ENCODE measurements at places on chromosomes 3 and 15.

GRCh38 chr3:140342668-140343067 is 335.2 kb upstream of the TRIM42 start:
- no peak for DNase-seq

- no peak for DNase-seq
Observed at GRCh38 chr15:51879555-51879954, 50.1 kb downstream of the TMOD3 start.

GRCh38 chr3:112350018-112350810 is 17.3 kb downstream of the CD200 start:
- no peak for DNase-seq

DNA sequence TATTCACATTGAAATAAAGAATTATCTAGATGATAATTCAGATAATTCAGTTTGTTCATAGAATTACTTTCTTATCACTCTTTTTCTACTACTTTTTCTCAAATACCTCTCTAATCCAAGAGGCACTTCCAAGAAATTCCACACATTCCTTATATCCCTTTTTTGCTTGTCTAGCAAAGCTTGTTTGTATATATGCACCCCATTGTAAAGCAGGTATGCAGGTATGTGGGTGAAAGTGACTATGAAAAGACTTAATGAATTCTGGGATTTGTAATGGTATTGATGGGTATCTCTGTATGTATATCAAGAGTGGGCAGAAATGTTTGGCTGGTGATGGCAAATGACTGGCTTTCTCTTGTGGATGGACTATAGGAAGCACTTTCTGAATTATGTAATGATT is 94.1 kb upstream of the FGF7 start:
- no peak for DNase-seq

- no peak for DNase-seq
Observed at GRCh38 chr3:40086890-40087883, 222.3 kb upstream of the EIF1B start.

- DNase-seq, result no peak
Observed at GRCh38 chr15:50810128-50810527, 44.6 kb upstream of the SPPL2A start.

DNA sequence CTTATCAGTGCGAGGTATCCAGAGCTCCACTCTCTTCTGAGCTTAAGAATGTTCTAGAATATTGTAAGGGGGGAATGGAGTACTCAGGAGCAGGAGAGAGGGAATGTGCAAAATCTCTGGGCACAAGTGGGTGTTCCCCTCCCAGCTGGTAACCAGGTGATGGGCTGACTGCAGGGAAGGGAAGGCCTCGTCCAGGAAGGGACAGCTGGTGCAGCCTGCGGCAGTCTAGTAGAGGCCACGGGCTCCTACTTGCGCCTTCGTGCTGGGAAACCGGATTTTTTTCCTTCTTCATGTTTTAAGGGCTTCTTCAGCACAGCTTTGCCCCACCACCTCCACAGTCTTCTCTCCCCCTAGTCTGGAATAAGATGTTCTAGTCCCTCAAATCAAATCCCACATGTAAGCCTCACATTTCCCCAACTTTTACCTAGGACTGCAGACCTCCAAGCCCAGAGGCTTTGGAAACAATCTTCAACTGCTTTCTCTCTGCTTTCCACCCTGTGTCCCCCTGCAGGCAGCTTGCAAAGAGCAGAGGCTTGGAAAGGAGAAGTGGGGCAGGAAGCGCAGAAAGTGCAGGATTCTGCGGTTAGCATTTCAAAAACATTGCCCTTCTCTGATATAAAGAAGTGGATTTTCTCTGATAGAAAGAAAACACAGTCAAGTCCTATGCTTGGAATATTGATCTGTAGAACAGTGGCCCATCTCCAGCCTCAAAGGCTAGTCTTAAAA is 11.9 kb upstream of the CGNL1 start:
- DNase-seq, result no peak

DNA sequence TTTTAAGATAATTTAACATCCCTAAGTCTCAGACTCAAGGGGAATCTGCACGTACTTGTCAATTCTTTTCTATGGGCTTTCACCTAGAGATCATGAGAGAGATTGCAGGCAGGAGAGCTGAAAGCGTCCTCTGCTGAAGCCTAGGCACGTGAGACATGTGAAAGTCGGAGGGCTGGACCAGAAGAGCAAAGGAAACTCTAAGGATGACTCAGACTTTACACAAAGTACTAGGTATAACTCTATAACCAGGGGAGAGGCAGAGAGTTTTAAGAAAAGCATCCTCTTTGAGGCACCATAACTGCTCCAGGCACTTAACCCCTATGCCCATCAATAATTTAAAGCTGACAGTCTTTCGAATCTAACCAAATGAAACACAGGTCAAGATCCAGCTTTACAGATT is 436.6 kb downstream of the VGLL3 start:
- no peak for DNase-seq

- no peak for DNase-seq
Observed at GRCh38 chr15:22916606-22917350, 63.4 kb downstream of the CYFIP1 start.

GRCh38 chr15:91408476-91409076 is 308.5 kb downstream of the SV2B start:
- no peak for DNase-seq

DNA sequence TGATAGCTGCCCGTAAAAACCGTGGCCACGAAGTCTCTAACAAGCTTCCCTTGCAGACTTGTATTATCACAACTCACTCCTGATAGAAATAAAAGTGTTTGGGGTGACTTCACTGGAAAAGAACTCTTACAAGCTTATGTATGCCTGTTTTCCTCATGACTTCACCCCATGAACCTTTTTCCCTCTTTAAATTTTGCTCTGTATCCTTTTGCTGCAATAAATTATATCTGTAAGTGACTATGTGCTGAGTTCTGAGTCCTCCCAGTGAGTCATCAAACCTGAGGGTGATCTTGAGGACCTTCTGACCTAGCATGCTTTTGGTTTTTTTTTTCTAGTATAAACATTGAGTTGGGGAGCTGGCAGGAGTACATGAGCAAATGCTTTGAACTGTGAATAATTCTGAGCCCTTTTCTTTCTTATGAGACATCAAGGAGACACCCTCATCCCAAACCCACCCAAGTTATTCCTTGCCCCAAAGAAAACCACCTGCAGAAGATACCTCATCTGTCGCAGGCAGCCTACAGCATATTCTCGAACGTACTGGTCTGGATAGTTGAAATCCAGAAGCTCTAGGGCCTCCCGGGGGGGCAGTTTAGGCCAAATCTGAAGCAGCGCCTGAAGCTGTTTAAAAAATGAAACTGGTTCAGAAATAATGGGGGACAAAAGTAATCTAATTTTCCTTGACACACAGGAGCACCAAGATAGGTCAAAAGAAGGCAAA is 85.9 kb downstream of the FAIM start:
- DNase-seq, result no peak

- no peak for DNase-seq
Observed at GRCh38 chr3:168218600-168218999, 122.9 kb upstream of the GOLIM4 start.

GRCh38 chr3:66239513-66240123 is 18.8 kb downstream of the SLC25A26 start:
- DNase-seq, result no peak

- DNase-seq, result no peak
Observed at GRCh38 chr3:15527031-15527459, 5.5 kb upstream of the COLQ start.

DNA sequence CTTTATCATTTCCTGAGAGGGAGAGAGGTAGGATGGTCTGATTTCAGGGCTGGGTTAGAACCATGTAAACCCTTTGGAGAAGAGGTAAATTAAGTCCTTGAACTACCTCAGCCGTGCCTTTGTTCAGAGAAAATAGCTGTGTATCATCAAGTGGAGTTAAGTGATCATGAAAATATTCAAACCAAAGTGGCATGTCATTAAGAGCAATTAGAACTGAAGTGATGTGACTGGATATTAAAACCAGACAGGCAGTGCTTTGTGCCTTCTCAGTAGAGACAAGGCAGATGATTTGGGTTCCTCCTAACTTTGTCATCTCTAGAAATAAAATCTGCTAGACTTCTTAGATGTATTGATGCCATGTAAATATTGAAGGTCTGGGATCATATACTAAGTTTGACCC is 171.5 kb downstream of the IL5RA start:
- DNase-seq, result no peak

DNA sequence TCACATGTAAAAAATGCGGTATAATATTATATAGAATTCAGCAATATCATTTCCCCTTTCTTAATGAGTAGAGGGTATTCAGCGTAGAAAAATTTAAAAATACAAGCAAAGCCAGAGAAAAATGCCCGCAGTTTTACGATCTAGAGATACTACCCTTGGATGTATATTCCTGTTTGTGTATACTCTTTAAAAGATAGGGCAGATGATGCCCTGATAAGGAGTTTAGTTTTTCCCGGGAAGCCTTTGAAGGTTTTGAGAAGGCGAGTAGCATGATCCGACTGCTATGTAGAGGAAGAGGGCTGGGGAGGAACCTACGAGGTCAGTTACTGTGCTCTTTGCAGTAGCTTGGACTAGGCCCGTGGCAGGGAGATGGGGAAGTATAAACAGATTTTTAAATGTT is 1.2 kb downstream of the YEATS2 start:
- DNase-seq, result no peak

DNA sequence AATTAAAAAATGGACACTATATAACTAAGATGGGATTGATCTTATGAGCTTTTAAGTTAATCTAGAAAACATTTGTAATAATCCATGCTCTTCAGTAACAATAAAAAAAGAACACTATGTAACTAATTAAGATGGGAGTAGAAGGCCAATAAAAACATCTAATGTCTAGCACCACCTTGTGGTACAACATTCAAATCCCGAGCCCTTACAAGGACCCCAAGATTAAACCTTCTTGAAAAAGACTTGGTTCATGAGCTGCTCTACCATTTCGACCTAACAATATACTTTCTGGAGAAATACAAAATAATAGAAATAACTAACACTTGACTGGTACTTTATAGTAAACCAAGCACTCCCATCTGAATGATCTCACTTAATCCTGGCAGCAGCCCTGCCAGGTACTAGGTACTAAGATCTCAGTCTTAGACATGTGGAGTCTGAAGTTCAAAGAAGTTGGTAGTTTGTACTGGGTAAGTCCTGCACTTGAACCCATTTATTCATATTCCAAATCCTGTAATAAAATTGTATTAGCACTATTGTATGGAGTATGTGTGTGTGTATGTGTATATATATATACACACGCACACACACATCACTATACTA is 21.8 kb downstream of the METTL6 start:
- no peak for DNase-seq

GRCh38 chr3:66317750-66318376 is 97.1 kb downstream of the SLC25A26 start:
- DNase-seq, result no peak

- no peak for DNase-seq
Observed at GRCh38 chr3:142228964-142229363, 3.6 kb upstream of the GK5 start.

DNA sequence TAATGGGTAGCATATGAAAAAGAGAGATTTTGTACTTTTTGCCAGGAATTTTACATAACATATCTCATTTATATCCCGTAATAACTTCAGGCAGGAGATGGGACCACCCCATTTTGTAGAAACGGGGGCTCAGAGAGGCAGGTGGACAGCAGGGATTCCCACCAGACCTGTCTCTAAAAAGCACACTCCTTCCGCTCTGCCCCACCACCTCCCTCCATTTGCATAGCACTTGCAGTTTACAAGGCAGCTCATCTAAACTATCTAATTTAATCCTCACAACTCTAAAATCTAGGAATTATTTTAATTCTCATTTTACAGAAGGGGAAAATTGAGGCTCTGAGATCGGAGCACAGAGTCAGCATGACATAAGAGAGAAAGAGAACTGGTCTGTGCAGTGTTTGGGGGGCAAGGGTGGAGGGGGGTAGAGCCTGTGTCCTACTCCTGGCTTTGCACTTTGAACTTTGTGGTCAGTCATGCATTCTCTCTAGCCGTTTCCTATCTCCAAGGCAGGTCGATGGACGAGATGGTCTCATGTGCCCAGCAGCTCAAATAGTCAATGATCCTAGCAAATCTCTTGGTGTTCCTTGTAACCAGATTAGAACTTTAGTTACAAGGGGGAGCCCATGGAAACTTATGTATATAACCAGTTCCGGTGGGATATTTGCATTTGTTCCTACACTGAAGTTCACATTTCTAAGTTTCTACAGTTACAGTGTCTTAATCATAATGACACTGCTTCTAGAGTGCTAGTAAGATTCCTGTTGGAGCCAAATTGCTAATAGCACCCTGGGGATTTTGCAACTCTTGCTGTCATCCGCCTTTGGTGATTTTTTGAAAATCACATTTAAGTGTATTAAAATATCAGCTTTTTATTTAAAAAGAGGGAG is 18.6 kb downstream of the CRYGS start:
- DNase-seq, result no peak

- DNase-seq, result no peak
Observed at GRCh38 chr3:52453496-52454249, at the start of gene TNNC1. TNNC1 (minus strand) TSS chr3:52454041; CDS start chr3:52454015, 26 bp downstream.

DNA sequence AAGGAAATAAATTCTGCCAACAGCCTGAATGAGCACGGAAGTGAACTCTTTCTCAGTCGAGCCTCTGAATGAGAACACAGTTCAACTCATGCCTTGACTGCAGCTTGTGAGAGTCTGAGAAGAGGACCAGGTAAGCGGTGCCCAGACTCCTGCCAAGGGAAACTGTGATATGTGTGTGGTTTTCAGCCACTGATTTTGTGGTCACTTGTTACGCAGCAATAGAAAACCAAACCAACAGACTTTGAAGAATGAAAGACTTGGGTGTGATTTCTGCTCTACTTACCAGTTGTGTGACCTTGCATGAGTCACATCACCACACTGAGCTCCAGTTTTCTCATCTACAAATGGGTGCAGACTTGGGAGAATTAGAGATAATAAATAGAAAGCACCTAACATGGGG is 30.6 kb upstream of the FAM107A start:
- no peak for DNase-seq

DNA sequence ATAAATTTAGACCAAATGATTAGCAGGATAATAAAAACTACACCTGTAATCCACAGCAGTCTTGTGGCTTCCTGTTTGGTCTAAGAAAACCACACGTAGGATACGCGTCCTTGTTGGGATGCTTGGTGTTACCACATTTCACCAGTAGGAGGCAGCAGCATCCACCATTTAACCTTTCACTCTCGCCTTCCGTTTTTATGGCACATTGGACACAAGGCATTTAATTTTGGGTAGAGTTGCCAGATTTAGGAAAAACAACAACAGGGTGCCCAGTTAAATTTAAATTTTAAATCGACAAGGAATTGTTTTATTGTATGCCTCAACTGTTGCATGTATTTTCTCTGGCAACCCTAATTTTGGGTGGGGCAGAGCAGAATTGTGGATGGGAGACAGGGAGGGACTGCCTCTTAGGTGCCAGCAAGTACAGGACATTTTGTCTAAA is 6.3 kb downstream of the LRRC31 start:
- peak; percentile 80 for DNase-seq

DNA sequence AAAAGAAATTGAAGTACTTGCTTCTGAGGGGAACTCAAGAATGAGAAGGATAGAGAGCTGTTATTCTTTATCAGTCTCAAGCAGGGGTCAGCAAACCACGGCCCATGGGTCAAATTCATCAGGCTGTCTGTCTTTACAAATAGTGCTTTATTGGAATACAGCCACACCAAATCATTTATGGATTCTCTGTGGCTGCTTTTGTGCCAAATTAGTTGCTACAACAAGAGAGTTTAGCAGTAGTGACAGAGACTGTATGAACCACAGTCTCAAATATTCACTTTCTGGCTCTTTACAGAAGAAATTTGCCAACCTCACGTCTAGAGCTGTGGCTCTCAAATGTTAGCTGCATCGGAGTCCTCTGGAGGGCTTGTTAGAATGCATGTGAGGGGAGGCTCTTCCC is 258.0 kb upstream of the RARB start:
- no peak for DNase-seq
